Activated CD8-positive, alpha-beta T cell treated with anti-CD3 and anti-CD28 coated beads, Interleukin-2, amount 10 ng/mL, durations not matched to agents 7 days and 5 days (primary cell): ENCODE measurements at places on chromosomes 13 and 19. TPM values are rescaled to one million over a fixed set of nuclear protein-coding genes. Genes with fewer than 3 reads are reported as not detected.
A peak's percentile ranks its signal among the peaks of the same experiment; 100 is the strongest.

GRCh38 chr19:40791349-40791748, 7.6 kb upstream of the EGLN2 start:
- H3K27me3 ChIP-seq: no peaks in the 10 kb centered on the region
- H3K36me3 ChIP-seq: peaks cover 28% of the 10 kb centered on the region
- H3K4me3 ChIP-seq: no peak overlapping the region
- H3K27ac ChIP-seq: no peak overlapping the region
- H3K4me1 ChIP-seq: peaks cover 14% of the 10 kb centered on the region
- DNase-seq: no peak

- peaks cover 5% of the 10 kb centered on the region for H3K27me3 ChIP-seq
- no peak overlapping the region for H3K27ac ChIP-seq
- H3K4me1 ChIP-seq: peaks cover 2% of the 10 kb centered on the region
- no peak for DNase-seq
- no peaks in the 10 kb centered on the region for H3K36me3 ChIP-seq
- H3K4me3 ChIP-seq: no peak overlapping the region
These were observed 25.5 kb upstream of the SLC1A5 start for GRCh38 chr19:46813839-46814358.

DNA sequence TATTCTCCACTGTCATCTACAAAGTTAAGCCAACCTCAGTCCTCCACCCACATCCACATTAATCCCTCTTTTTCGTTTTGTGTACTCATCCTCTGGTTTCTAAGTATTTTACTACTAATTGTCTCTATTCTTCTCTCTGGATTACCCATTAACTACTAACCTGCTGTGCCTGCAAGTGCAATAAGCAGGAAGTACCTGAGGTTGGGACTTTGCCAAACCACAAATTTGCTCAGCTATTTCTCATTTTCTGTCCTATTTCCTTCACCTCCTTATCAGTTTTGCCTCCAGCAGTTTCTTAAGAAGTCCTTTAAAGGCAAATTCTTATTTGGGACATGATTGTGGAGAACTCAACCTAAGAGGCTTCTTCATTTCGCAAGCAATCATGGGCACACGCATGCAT, 1708.9 kb downstream of the SLITRK5 start:
- H3K27ac ChIP-seq: no peak overlapping the region
- DNase-seq: no peak
- H3K4me1 ChIP-seq: no peaks in the 10 kb centered on the region
- no peak overlapping the region for H3K4me3 ChIP-seq
- H3K36me3 ChIP-seq: no peaks in the 10 kb centered on the region
- no peaks in the 10 kb centered on the region for H3K27me3 ChIP-seq

GRCh38 chr13:39353988-39354387, 249.0 kb downstream of the LHFPL6 start:
- H3K4me1 ChIP-seq: no peaks in the 10 kb centered on the region
- H3K36me3 ChIP-seq: no peaks in the 10 kb centered on the region
- no peak for DNase-seq
- H3K27me3 ChIP-seq: peaks cover 2% of the 10 kb centered on the region

GRCh38 chr19:5676105-5676771, 4.1 kb downstream of the MICOS13 start:
- DNase-seq: no peak
- peaks cover 17% of the 10 kb centered on the region for H3K4me1 ChIP-seq
- H3K27ac ChIP-seq: no peak overlapping the region

DNA sequence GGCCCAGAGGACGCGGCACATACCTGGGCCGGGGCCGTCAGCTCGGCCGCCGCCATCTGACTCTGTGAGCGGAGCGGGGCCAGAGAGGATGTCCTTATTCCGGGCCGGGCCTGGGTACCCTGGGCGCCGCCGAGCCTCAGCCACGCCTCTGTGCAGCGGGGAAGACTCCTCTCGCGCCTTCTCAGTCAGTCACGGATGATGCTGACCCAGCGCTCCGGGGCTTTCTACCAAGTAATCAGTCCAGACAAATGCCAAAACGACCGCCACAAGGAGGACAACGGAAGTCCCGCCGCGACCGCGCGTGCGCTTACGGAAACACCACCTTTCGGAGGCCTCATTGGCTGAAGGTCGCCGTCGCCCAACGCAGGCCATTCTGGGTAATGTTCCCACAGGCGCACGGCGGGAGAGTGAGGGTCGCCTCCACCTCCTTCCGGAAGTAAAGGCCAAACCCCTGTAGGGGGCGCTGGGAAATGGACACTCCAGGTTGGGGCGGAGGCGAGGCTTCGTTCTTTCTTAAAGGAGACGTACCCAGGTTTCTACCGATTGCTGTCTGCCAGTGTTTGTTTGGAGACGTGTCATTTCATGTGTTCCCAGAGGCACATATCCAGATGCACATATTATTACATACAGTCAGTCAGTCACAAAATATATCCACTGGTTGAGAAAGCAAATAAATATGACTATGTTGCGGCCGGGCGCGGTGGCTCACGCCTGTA, at the start of gene ZNF256:
Gene ZNF256, minus strand, starts transcription at position 288 of the 716 bp plus-strand sequence. Its CDS starts 232 bp downstream, at position 56.
- no peaks in the 10 kb centered on the region for H3K27me3 ChIP-seq
- peak; percentile 95 for DNase-seq
- peak within 1 kb of the TSS; percentile 96 for H3K27ac ChIP-seq
- H3K36me3 ChIP-seq: peaks cover 44% of the 10 kb centered on the region
- peak within 1 kb of the TSS; percentile 94 for H3K4me3 ChIP-seq
- H3K4me1 ChIP-seq: peaks cover 17% of the 10 kb centered on the region

GRCh38 chr19:39170386-39171231, 26.2 kb upstream of the NCCRP1 start:
- no peaks in the 10 kb centered on the region for H3K27me3 ChIP-seq
- H3K4me1 ChIP-seq: no peaks in the 10 kb centered on the region

GRCh38 chr13:77752512-77753069, 55.1 kb downstream of the SLAIN1 start:
- no peak overlapping the region for H3K4me3 ChIP-seq
- H3K4me1 ChIP-seq: peaks cover 11% of the 10 kb centered on the region
- peaks cover 10% of the 10 kb centered on the region for H3K36me3 ChIP-seq
- no peak overlapping the region for H3K27ac ChIP-seq
- no peaks in the 10 kb centered on the region for H3K27me3 ChIP-seq
- DNase-seq: no peak

GRCh38 chr19:34366738-34367623, 2.0 kb downstream of the GPI start:
- no peaks in the 10 kb centered on the region for H3K27me3 ChIP-seq
- H3K4me3 ChIP-seq: peak overlapping the region; percentile 91
- DNase-seq: no peak
- peaks cover 63% of the 10 kb centered on the region for H3K36me3 ChIP-seq

GRCh38 chr13:106186366-106187030, 349.0 kb downstream of the EFNB2 start:
- no peaks in the 10 kb centered on the region for H3K4me1 ChIP-seq
- H3K36me3 ChIP-seq: no peaks in the 10 kb centered on the region
- H3K27ac ChIP-seq: no peak overlapping the region
- no peaks in the 10 kb centered on the region for H3K27me3 ChIP-seq
- DNase-seq: no peak
- no peak overlapping the region for H3K4me3 ChIP-seq

- H3K27ac ChIP-seq: no peak overlapping the region
- no peaks in the 10 kb centered on the region for H3K36me3 ChIP-seq
- H3K4me1 ChIP-seq: no peaks in the 10 kb centered on the region
These were observed 2662.9 kb upstream of the PCDH20 start for GRCh38 chr13:64078480-64078936.

GRCh38 chr19:56838909-56839651, 1.4 kb downstream of the PEG3 start:
- H3K36me3 ChIP-seq: peaks cover 19% of the 10 kb centered on the region
- DNase-seq: peak; percentile 47
- H3K4me3 ChIP-seq: peak overlapping the region; percentile 23
- no peaks in the 10 kb centered on the region for H3K4me1 ChIP-seq
- H3K27ac ChIP-seq: peak overlapping the region; percentile 58

DNA sequence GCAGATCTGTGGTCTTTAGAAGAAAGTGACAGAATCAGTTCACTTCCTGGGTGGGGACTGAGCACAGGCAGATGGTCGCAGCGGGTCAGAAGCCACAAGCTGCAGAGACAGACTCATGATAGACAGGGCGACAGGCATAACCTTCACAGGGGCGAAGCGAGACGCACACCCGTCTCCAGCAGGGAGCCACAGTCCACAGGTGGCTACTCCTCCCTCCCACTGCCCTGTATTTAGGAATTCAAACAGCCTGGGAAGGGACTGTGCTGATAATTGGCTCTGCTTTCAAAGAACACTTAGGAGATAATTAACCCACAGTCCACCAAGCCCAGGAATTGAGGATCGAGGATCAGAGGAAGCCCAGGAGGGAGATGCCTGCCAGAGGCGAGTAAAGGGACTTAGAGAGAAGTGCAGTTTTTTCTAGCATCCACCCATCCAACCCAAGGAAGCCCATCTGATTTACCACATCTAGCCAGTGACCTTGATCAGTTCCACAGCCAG, 23.2 kb downstream of the RFX2 start:
- H3K4me3 ChIP-seq: peak overlapping the region; percentile 66
- peak overlapping the region; percentile 88 for H3K27ac ChIP-seq
- DNase-seq: peak; percentile 65
- no peaks in the 10 kb centered on the region for H3K27me3 ChIP-seq
- peaks cover 26% of the 10 kb centered on the region for H3K4me1 ChIP-seq

- H3K36me3 ChIP-seq: peaks cover 45% of the 10 kb centered on the region
- H3K27ac ChIP-seq: peak overlapping the region; percentile 92
- peak overlapping the region; percentile 95 for H3K4me3 ChIP-seq
- H3K4me1 ChIP-seq: peaks cover 55% of the 10 kb centered on the region
- no peak for DNase-seq
- no peaks in the 10 kb centered on the region for H3K27me3 ChIP-seq
These were observed 488 bp upstream of the EEF2 start for GRCh38 chr19:3985643-3986259.

Gene ADGRE2
- total RNA-seq: 0.21 TPM

Gene MFSD12
- total RNA-seq: 61.0 TPM

DNA sequence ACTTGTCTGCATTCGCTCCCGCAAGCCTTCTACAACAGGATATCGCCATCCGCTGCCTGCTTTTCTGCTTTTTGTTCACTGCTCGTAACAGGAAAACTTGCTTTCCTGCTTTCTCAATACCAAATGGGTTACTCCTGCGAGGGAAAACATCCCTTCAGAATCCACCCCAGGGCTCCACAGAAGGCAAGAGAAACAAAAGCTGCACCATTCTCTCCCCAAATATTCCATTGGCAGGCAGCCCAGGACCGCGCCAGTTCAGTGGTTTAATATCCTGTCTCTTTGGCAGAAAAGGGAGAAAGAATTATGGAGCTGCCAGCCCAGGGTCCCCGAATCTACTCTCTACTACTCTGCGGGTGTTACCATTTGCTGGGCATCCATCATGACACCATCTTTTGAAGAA, 84.7 kb upstream of the DOCK9 start:
- H3K4me1 ChIP-seq: peaks cover 60% of the 10 kb centered on the region
- peaks cover 40% of the 10 kb centered on the region for H3K36me3 ChIP-seq
- H3K4me3 ChIP-seq: no peak overlapping the region
- no peak for DNase-seq
- no peaks in the 10 kb centered on the region for H3K27me3 ChIP-seq

DNA sequence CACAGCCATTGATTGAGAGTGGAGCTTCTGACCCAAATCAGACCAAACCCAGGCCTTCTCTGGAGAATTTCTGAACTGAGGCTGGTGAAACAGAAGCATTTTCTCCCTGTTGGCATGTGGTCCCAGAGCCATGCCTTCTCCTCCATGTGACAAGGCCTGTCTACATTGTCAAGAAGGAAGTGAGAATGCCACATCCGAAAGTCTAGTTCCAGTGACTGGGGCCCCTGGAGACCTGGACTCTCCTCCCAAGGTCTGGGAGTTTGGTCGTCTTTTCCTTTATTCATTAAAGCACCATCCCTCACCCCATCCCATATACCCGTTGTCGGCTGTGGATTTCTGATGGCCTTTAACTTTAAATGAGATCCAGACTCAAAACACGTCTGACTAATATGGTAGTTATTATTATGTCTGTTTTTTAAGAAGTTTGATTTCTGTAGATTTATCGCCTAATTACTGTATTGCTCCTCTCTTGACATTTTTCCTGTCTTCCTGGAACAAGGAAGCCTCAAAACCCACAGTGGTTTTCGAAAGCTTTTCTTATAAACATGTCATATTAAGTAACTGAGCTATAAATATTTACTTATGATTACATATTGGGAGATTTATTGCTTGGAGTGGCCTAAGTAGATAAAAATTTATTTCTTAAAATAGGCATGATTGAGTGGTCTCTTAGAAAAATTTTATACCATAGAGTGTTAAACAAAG, 128.3 kb upstream of the FRY start:
- H3K27ac ChIP-seq: no peak overlapping the region
- H3K4me3 ChIP-seq: no peak overlapping the region
- DNase-seq: no peak

- peaks cover 81% of the 10 kb centered on the region for H3K36me3 ChIP-seq
- no peak overlapping the region for H3K27ac ChIP-seq
- H3K4me3 ChIP-seq: no peak overlapping the region
These were observed 8.3 kb downstream of the ZNF160 start for GRCh38 chr19:53094754-53095575.

GRCh38 chr19:55437410-55437809, 5.7 kb downstream of the SHISA7 start:
- no peak overlapping the region for H3K27ac ChIP-seq
- DNase-seq: peak; percentile 49
- peaks cover 12% of the 10 kb centered on the region for H3K4me1 ChIP-seq
- H3K27me3 ChIP-seq: peaks cover 41% of the 10 kb centered on the region
- no peak overlapping the region for H3K4me3 ChIP-seq
- H3K36me3 ChIP-seq: peaks cover 3% of the 10 kb centered on the region

DNA sequence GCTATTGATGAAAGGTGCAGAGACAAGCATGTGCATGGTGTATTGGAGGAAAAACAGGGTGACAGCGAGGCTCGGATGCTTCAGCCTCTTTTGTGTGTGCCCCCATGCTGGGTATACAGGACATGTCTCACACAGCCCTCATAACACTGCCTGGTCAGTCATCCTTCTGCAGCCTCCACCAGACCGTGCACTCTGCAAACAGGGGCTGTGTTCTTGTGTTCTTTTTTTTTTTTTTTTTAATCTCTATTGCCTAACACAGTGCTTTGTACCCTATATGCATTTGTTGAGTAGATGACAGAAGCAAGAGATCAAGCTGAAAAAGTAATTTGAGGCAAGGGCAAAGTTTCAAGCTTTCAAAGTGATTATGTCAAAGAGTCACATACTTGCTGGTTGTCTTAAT, 367.2 kb upstream of the SLITRK1 start:
- no peaks in the 10 kb centered on the region for H3K27me3 ChIP-seq
- no peak overlapping the region for H3K27ac ChIP-seq
- DNase-seq: no peak
- no peaks in the 10 kb centered on the region for H3K4me1 ChIP-seq

DNA sequence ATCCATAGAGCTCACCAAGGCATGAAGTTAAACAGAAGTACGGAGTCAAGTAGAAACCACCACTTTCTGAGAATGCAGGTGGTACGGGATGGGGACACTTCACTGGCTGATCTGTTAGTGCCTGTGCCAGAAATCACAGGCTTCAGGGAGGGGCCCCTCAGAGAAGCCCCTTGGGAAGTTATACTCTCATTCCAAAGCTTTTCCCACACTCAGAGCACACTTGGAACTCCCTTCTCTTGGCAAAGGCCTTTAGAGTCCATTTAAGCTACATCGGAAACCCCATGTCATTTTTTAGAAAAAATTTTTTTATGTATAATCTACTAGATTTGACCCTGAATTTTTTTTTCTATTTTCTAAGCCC, 80.7 kb upstream of the WASF3 start:
- H3K4me3 ChIP-seq: no peak overlapping the region
- H3K4me1 ChIP-seq: no peaks in the 10 kb centered on the region
- H3K27me3 ChIP-seq: no peaks in the 10 kb centered on the region
- no peaks in the 10 kb centered on the region for H3K36me3 ChIP-seq
- DNase-seq: no peak
